ENCODE measurements at places on chromosomes 11 and 22.

GRCh38 chr22:42962295-42963230 lies 52.4 kb downstream of the PACSIN2 start:
- DNase-seq, result no peak

GRCh38 chr11:107713009-107713408 lies 1.2 kb upstream of the SLN start:
- no peak for DNase-seq

GRCh38 chr11:24198481-24198880 lies 298.4 kb upstream of the LUZP2 start:
- no peak for DNase-seq

DNA sequence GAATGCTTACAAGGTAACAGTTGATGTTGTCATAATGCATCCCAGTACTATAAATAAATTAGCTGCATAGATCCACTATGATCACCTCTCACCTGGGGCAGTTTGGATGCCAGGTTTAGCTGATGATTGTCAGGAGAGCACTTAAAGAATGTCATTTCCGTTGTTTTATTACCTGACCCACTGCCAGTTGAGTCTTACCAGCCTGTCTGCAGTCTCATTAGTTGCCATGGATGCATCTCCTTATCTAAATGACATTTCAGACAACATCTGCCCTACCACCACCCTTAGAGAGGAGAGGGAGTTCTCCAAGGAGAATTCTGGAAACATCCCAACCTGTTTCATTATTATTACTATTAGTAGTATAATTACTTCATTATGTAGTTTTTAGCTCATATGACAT lies 339.1 kb upstream of the API5 start:
- DNase-seq, result no peak

DNA sequence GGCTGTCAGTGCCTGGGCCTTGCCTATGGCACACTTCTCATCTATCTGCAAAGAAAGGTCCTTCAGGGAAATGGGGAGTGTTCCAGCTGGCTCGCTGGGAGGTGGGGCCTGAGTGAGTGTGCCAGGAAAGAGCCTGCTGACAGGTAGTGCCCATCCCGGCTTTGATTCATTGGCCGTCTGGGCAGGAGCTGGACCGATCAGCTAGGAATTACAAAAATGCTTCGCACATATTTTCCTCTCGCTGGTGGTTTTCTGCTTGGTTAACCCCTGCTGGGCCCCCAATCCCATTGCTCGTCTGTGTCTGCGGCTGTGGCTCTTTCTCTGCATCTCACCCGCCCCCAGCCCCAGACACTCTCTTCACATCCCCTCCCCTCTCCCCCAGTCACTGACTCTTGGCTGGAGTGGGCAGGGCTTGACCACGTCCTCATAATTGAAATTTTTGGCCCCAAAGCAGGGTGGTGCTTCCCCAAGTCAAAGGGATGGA lies 10.8 kb downstream of the LIF start:
- no peak for DNase-seq

DNA sequence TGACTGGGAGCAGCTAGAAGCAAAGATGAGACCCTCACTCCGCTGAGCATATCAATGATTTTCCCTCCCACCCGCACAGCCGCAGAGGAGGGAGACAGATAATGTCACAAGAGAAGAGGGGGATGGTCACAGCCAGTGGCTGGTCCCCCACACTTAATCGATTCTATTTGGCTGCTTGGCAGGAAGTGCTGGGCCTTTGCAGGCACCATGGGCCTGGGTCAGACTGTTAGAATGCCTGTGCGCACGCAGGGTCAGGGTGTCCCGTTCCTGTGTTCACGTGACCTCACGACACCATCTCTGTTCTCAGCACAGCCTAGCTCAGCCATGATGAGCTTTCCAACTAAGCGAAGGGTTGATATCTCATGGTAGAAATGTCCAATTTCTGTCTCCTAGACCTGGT lies 107.0 kb downstream of the MYO18B start:
- DNase-seq, result no peak

GRCh38 chr11:115408036-115408921 lies 95.9 kb downstream of the CADM1 start:
- DNase-seq, result no peak

- DNase-seq, result no peak
These were observed 42.0 kb downstream of the FAM83F start for GRCh38 chr22:40036591-40037225.

GRCh38 chr11:128929991-128930390 lies 12.7 kb downstream of the TP53AIP1 start:
- DNase-seq, result no peak

GRCh38 chr11:35289821-35290220 lies 129.5 kb downstream of the SLC1A2 start:
- no peak for DNase-seq

DNA sequence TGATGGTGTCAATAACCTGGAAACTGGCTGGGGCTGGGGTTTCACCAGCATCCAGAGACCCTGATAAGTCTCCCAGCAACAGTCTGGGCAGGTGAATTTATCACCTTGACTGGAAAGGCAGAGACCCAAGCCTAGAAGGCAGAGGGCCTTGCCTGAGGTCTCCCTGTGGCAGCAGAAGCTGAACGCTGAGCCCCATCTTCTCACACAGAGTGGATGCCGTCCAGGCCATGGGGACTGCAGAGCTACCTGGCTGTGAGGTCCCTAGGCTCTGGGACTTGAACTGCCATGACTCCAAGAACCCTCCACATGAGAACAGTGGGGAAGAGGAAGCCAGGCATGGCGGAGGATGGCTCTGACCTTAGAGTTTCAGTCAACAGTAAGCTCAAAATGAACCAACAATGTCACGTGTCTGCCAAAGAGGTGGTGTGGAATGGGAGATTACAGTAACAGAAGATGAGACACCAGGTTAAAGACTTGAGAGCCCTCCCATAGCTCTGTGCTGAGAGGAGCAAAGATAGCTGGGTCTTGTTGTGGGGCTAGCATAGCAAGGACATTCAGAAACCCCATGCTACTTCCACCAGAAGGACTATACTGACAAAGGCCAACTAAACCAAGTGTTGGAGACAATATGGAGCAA lies 79.1 kb upstream of the LINC01488 start:
- DNase-seq, result no peak

- DNase-seq, result no peak
These were observed 140.0 kb downstream of the CHST1 start for GRCh38 chr11:45525393-45525792.

DNA sequence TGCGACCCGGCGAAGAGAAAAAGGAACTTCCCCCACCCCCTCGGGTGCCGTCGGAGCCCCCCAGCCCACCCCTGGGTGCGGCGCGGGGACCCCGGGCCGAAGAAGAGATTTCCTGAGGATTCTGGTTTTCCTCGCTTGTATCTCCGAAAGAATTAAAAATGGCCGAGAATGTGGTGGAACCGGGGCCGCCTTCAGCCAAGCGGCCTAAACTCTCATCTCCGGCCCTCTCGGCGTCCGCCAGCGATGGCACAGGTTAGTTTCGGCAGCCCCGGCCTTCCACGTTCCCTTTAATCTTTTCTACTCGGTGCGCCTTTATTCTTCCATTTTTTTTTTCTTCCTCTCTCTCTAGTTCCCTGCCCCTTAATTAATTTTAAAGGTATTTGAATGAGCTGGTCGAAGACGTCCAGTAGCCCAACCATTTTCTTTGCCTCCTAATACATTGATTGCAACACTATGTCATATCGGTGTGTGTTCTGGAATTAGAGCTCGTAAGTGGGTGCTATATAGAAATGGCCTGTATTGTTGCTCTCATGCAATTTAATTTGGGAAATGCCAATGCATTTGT lies 537 bp downstream of the EP300 start:
- DNase-seq, result no peak

DNA sequence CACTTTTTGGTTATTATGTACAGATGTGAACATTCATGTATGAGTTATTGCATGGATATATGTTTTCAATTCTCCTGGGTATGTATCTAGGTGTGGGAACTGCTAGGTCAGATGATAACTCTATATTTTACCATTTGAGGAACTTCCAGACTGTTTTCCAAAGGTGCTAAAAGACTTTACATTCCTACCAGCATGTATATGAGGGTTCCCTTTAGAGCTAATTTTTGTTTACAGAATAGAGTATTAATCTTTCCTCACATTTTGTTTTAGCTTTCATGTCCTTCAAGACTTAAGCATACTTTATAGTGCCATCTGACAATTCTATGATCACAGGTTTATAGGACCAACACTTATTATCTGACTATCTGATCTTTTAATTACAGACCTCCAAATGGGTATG lies 59.6 kb downstream of the HIRA start:
- DNase-seq, result no peak

- DNase-seq, result no peak
These were observed 18.6 kb downstream of the ARHGEF12 start for GRCh38 chr11:120354779-120355178.

Measured in cortex of kidney (tissue), 1 donor.